ENCODE measurements at places on chromosomes 2 and 18. TPM values are rescaled to one million over a fixed set of nuclear protein-coding genes. Genes with fewer than 3 reads are reported as not detected.

Gene TDRD15
- total RNA-seq = not detected

Gene TMEM214
- total RNA-seq = 30.0 TPM

Gene CXCR1
- total RNA-seq = not detected

Gene CTNNA2
- 1.5 TPM for total RNA-seq
